ENCODE measurements at places on chromosomes 16 and 17. TPM values are rescaled to one million over a fixed set of nuclear protein-coding genes. Genes with fewer than 3 reads are reported as not detected.

Gene TIGD7
- total RNA-seq = 6.7 TPM

Gene ATP2A1
- total RNA-seq = 3.4 TPM

Gene MILR1
- not detected for total RNA-seq

Gene P2RX5
- total RNA-seq = 18.1 TPM

Gene NPIPA2
- 0.99 TPM for total RNA-seq

GRCh38 chr17:71180801-71181385, 939.9 kb upstream of the SOX9 start:
- no peak for DNase-seq

DNA sequence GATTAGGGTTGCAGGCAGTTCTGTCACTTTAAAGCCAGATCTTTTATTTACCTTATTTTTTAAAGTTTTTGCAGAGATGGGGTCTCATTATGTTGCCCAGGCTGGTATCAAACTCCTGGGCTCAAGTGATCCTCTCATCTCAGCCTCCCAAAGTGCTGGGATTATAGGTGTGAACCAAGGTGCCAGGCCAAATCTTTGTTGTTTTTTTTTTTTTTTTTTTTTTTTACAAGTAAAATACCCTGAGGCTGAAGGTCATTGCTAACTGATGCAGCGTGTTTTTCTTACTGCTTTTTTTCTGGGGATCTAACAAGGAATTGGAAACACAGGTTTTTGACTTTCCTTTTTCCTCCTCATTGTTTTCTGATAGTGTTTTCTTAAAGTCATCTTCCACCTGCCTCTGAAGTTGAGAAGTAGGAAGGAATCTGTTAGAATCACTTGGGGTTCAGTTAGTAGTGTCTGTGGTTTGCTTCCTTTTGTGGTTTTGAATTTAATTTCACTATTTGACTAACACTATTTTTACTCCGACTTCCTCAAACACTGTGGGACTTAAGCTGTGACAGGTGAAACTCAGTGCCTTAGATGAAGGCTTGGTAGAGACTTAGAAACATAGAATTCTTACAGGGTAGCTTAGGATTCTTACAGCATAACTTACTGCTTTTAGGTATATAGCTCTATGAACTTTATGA, 22.2 kb downstream of the CLTC start:
- DNase-seq = no peak

DNA sequence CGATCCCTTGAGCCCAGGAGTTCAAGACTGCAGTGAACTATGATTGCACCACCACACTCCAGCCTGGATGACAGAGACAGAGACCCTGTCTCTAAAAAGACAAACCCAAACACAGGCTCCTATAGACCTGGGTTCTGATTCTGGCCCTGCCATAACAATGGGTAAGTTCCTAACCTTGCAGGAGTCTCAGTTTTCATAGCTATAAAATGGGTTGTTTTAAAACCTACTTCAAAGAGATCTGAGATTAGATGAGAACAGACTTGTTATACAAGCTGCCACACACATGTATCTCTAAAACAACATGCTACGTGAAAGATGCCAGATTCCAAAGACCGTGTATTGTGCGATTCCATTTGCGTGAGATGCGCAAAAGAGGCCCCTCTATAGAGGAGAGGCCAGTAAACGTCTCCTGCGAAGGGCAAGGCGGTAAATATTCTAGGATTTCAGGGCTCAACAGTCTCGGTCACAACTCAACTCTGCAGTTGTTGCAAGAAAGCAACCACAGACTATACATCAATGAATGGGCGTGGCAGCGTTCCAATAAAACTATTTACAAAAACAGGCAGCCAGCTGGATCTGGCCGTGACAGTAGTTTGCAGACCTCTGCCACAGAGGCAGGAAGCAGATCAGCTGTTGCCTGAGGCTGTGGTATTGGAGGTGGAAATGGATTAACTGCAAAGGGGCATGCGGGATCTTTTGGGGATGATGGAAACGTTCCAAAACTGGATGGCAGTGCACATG, 5.9 kb downstream of the CORO7 start:
- no peak for DNase-seq

DNA sequence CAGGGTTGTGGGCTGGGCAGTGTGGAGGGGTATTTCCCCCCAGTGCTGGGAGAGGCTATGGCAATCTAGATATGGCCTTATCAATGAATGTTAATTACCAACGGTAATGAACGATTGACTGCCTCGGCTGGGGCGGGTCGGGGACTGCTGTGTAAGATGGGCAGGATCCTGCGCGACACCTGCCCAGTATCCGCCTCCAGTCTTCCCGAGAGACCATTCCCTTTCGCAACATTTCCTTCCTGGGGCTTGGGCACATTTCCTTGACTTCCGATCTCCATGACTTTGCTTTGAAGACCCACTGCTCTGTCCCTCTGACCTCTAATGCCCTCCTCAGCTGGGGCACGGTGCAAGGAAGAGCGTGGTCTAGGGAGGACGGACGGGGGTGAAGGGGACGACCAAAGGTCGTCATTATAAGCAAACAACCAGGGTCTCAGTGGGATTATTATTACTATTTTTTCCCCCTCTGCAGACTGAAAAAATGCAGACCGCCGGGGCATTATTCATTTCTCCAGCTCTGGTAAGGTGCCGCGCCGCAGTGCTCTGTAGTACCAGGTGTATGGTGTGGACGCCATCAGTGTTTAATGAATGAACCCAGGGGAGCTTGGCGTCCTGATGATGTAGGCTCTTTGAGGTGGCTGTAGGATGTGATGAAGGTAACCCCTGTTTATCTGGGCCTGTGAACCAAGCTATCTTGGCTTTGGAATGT, 506 bp downstream of the ATP5MC1 start:
- DNase-seq = no peak

DNA sequence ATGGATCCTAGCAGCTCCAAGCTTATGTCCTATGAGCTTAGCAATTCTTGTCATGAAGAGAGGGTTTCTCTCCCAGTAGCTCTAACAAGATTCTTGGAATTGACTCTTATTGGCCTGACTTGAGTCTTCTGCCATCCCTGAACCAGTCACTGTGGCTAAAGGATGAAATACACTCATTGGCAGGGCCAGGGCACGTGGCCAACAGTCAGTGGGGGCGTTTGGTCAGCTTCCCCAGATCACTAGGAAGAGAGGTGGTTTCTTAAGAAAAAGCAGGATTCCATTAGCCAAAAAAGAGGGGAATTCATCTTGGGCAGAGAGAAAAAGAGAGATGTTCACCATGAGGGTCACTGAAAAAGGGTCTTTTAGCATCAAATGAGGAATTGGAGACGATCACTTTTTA, 363.2 kb downstream of the SNX29 start:
- DNase-seq = no peak

- no peak for DNase-seq
These were observed 9.1 kb downstream of the CACNA1G start for GRCh38 chr17:50569592-50569991.

DNA sequence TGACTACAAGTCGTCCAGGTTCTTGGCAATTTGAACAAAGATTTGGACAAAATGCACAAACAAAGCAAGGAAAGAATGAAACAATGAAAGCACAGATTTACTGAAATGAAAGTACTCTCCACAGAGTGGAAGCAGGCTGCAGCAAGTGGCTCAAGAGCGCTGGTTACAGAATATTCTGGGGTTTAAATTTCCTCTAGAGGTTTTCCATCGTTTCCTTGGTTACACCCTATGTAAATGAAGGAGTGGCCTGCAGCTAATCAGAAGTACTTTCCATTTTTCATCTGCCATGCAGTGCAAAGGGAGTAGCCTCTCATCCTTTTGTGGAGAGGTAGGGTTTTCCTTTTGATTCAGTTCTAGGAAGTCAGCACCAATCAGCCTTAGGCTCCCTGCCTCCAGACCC, 11.8 kb downstream of the STXBP4 start:
- DNase-seq = no peak

GRCh38 chr16:3066440-3066748, 954 bp downstream of the IL32 start:
- no peak for DNase-seq

GRCh38 chr17:29168079-29168758, 12.0 kb downstream of the MYO18A start:
- no peak for DNase-seq

GRCh38 chr16:1299012-1299867, 10.2 kb upstream of the UBE2I start:
- DNase-seq = no peak

DNA sequence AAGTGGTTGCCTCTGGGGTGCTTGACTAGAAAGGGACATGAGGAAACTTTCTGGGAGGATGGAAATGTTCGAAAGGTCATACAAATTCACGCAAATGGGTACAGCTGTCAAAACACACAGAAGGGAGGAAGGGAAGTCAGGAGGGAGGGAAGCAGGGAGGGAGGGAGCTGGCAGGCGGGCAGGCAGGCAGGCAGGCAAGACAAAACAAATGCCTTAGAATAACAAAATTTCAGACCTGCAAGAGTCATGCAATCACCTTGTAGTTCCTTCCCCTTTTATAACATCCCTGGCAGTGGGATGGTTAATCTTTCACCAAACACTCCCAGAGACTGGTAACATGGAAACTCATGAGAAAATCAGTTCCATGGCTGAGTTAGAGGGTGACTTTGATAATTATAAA, 189.2 kb downstream of the STX8 start:
- no peak for DNase-seq

DNA sequence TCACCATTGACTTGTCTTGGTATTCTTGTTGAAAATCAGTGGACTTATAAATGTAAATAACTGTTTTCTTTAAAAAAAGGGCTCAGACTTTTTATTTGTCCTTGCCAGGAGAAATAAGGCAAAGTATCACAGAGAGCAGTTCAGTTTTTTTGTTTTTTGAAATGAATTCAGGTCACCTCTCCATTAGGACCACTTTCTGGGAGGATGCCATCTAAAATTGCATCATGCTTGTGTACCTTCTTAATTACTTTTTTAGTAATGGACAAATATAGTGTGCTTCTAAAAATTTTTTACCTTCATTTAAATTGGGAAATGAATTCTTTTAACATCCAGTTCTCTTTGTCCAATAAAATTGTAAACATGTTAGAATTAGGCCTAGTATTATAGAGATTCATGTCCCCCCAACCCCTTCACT, 210.0 kb downstream of the BCAS3 start:
- DNase-seq = no peak
